ENCODE measurements at places on chromosomes 6 and 20.
A peak's percentile ranks its signal among the peaks of the same experiment; 100 is the strongest.

DNA sequence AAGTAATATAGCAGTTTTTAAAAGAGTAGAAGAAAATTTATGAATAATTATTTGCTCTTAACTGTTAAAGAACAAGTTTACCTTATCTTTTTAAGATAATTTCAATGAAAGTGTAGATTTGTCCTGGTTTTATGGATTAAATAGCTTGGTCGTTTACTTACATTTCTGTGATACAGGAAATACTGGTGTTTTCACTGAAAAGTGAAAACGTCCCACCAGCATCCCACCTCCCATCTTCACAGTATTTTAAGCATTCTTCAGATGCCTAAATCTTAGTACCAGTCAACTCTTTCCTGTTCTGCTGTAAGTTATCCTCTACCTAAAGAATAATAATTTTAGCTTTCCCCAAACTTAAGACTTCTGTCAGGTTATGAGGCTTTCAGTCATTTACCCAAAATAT, 5.8 kb downstream of the TAB2 start:
- no peak for DNase-seq

- DNase-seq = no peak
Measured at GRCh38 chr6:129785047-129785755, 75.2 kb upstream of the ARHGAP18 start.

DNA sequence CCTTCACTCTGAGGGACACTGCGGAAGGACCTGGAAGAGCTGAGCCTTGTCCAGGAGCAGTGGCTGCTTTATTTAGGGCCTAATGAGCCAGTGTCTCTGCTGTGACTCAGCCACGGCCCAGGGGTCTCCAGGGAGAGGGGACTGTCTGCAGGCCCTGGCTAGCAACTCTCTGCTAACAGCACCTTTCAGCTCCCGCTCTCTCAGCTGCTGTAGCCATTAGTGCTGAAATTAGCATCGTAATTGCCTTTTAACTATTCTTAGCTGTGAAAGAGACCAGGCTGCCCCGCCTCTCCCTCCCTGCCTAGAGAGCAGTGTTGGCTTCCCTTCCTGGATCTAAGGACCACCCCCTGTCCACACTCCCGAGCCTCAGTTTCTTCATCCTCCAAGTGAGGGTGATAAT, 53.1 kb upstream of the SLC32A1 start:
- DNase-seq = no peak

- peak; percentile 51 for DNase-seq
Measured at GRCh38 chr6:168370310-168370991, 50.9 kb upstream of the DACT2 start.

DNA sequence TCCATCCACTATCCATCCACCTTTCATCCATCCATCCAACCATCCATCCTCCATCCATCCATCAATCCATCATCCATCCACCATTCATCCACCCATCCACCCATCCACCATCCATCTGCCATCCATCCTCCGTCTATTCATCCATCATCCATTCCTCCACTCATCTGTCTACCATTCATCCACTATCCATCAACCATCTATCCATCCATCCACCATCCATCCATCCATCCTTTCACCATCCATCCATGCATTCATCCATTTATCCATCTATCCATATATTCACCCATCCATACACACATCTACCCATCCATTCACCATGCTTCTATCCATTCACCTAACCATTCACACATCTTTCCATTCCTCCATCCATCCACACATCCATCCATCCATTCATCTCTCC, 207.0 kb upstream of the CDH4 start:
- no peak for DNase-seq
